Inflammatory macrophage (primary cell): ENCODE measurements at places on chromosomes 2 and 18.

DNA sequence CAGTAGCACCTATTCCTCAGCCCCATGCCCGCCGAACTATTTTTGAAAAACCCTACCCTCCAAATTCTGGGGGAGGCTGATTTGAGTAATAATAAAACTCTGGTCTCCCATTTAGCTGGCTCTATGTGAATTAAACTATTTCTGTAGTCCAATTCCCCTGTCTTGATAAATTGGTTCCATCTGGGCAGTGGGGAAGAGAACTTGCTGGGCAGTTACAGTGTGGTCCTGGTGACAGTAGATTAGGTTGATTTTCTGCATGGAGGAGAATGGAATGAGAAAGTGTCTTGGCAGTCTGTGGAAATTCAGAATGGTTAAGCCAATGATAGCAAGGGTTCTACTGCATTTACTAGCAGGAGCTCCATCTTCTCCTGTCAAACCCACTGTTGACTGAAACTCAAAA, 95.0 kb downstream of the SPP2 start:
- DNase-seq, result no peak

- no peak for DNase-seq
These were observed 84.5 kb downstream of the INHBB start for GRCh38 chr2:120430501-120430830.

DNA sequence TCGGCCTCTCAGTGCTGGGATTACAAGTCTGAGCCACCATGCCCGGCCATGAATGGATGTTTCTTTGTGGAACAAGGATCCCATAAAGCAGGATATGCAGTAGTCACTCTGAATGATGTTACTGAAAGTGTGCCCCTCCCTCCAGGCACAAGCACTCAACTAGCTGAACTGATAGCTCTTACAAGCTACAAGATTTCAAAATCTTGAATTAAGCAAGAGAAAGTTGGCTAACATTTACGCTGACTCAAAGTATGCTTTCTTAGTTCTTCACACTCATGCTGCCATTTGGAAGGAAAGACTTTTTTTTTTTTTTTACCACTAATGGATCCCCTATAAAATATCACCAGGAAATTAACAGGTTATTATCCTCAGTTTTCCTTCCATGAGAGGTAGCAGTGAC, 549.0 kb upstream of the PKDCC start:
- peak; percentile 39 for DNase-seq

GRCh38 chr2:45005261-45006002, 3.8 kb downstream of the SIX2 start:
- DNase-seq, result no peak

DNA sequence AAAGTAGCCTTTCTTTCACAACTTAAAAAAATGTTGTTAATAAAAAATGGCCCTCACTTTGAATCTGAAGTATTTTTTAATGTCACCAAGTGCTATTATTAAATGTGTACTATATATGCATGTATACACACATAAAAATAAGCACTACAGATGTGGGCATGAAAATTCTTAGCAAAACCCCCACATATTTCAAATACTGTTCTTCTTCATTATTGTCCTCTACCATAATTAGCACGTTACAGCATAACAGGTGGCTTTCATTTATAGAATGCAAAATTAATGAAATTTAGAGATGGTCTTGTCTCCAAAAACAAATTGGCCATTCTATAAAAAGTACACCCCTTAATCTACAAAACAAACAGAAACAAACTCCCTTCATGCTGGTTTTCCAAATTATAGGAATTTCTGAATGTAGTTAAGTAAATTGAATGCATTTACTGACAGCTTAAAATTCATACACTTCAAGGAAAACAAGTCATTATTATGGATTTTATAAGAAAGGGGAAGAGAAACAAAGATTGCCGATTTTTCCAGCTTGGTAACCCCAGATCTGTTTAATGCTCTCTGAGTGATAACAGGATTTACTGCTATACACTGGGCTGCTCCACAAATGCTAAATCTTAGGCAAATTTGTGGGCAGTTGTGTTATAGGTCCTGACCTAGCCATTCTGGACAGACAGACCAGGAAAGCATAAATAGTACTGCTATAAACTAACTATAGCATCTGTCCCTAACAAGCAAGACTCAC, 67.2 kb downstream of the SPRED2 start:
- DNase-seq, result no peak

GRCh38 chr2:63950414-63950813, 68.8 kb downstream of the VPS54 start:
- DNase-seq, result no peak

DNA sequence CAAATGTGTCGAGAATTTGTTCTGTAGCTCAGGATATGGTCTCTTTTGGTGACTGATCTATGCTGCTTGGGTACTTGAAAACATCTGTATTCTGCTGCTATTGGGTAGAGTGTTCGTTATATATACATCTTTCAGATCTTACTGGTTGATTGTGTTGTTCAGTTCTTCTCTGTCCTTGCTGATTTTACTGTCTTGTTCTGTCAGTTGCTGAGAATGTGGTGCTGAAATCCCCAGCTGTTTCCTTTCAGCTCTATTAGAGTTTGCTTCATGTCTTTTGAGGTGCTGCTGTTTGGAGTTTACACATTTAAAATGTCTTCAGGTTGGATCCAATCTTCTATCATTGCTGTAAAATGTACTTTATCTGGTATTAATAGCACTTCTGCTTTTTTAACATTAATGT, 12.9 kb downstream of the BCL2L11 start:
- no peak for DNase-seq

GRCh38 chr18:44508474-44508873, 172.2 kb upstream of the SETBP1 start:
- DNase-seq, result peak; percentile 59

GRCh38 chr18:8439055-8439454, 170.2 kb upstream of the RAB12 start:
- no peak for DNase-seq

GRCh38 chr2:176743671-176744070, 468.9 kb upstream of the HNRNPA3 start:
- no peak for DNase-seq

- peak; percentile 68 for DNase-seq
These were observed 223.2 kb upstream of the APCDD1 start for GRCh38 chr18:10231220-10231619.

DNA sequence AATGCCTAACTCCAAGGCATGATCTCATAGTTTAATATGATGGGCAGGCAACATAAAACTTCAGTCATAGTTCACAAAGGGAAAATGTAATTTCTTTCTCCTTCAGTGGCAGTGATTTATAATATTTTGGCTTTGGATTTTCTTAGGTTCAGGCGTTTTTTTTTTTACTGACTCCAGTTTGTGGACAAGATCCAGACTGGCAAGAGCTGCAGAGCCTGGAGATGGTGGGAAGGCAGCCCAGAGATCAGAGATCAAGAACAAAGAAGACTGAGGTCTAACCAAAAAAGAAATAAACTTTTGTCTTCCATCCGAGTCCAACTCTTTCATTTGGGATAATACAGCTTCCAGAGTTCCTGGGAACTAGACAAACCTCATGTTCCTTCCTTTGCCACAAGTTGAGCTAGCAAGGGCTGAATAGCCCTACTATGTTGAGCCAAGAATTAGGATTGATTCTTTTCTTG, 215.3 kb upstream of the SETBP1 start:
- no peak for DNase-seq

DNA sequence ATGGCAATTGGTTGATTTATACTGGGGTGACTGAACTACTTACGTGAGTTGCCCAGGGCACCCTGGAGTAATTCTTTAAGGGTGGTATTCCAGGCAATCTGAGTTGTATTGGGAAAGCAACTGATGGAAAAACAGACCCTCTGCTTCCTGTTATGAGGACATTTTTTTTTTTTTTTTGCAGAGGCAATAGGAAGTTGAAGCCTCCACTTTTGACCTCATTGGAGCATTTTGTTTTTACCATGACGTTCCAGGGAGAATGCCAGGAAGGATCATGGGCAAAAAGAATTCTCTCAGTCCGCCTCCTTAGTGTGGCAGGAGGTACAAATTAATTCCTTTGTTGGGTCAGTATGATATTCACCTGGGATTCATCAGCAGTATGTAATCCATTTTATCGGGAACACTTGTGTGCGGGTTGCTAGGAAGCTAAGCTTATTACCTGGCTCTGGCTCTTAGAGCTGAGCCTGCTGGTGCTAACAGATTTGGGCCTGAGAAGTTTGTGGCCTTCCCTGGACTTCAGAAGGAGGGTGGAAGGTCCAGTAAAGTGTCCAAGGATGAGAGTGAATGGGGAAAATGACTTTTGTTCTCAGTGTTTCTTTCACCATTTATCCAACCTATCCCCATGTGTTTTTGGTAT, 272.9 kb upstream of the EPAS1 start:
- DNase-seq, result no peak

GRCh38 chr18:63366213-63367052, 573 bp downstream of the KDSR start:
- peak; percentile 24 for DNase-seq

DNA sequence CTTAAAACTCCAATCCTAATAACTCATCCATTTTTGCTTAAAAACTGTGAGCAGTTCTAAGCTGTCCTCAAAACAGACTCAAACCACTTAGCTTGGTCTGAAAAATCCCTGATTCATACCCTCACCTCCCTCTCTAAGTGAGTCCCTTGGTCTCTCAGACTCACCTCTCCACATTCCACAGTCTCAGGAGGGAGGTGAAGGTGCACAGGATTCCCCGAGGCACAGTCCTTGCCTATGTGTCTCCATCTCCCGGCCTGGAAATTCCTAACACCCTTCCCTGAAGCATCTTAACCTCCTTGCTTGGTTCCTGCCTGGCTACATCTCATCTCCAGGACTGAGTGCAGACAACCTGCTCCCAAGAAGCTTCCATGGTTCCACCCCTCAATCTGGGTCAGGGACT, 45.0 kb downstream of the CYRIA start:
- DNase-seq, result no peak
